ENCODE measurements at places on chromosomes 6 and 20.

GRCh38 chr20:34560141-34560523 is 1.6 kb downstream of the MAP1LC3A start:
- no peak for DNase-seq

- DNase-seq = no peak
Observed at GRCh38 chr6:106537662-106538061, 91.6 kb downstream of the RTN4IP1 start.

- peak; percentile 36 for DNase-seq
Observed at GRCh38 chr6:16168858-16169257, 40.0 kb downstream of the MYLIP start.

- DNase-seq = peak; percentile 8
Observed at GRCh38 chr6:159181914-159182313, 12.7 kb downstream of the FNDC1 start.

DNA sequence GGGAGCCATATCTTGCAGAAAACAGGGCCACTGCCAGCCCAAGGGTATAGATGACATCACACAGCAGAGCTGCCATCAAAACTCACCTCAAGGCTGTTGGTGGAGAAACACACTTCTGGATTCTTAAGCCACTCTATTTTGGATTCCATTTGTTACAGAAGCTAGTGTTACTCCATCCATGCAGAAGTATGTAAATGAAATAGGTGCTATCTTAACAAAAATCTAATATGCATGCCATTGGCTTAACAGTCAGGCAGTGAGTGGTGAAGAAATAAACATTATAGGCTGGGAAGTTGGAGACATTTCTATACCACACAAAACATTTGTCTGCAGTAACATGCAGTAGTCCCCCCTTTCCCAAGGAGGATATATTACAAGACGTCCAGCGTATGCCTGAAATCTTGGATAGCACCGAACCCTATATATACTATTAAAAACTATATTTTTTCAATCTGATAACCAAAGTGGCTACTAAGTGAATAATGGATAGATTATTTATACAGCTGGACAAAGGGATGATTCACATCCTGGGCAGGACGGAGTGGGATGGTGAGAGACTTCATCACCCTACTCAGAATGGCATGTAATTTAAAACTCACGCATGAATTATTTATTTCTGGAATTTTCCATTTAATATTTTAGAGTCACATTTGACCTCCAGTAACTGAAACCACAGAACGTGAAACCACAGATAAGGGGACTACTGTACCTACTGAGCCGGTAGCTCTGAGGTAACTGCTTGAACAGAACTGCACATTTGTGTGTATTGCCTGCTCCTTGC is 160.0 kb upstream of the PLN start:
- DNase-seq = no peak

- DNase-seq = no peak
Observed at GRCh38 chr20:44475372-44475693, 341 bp upstream of the TTPAL start.

DNA sequence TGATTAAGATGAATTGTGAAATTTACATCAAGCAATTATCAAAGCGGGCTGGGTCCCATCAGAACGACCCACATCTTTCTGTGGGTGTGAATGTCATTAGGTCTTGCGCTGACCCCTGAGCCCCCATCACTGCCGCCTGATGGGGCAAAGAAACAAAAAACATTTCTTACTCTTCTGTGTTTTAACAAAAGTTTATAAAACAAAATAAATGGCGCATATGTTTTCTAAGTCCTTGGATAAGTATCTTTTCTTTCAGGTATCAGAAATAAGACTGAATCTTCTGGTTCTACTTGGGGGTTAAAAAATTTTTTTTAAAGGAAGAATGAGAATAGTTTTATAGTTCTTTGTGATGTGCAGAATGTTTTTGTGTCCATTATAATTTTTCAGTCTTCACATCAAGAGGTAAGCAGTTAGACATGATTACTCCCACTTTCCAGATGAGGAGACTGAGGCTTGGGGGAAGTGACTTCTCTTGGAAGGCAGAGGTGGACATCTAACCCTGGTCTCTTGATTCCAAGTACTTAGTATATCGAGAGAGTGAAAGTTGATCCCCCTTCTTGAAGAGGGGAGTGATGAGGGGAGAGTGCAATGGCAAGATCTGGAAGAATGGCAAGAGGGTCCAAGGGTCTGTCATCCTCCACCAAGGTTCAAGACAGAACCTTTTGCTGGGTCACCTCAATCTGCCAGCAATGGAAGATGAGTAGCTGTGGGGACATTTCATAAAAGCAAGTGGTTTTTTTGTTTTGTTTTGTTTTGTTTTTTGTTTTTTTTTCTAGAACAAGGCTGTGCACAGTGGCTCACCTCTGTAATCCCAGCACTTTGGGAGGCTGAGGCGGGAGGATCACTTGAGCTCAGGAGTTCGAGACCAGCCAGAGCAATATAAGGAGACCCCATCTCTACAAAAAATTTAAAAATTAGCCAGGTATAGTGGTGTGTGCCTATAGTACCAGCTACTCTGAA is 42.8 kb upstream of the TTPAL start:
- no peak for DNase-seq

DNA sequence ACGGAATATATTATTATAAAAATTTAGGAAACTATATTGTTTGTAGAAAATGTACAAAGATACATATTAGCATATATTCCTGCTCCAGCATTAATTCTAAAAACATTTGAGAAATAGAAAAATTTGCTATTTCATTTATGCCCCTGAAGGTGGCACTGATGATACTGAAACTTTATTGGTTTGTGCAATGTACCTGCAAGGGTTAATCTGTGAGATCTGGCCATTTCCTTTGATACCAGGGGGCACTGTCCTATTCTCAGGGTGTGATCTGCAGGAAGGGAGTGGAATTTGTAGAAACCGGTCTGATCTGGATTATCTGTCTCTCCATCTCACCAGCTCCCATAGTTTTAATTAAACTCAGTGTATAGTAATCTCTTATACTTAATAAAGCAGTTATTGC is 625.1 kb upstream of the IMPG1 start:
- no peak for DNase-seq
